Psoas muscle (tissue), 8 donors: ENCODE measurements at places on chromosomes 12 and 14.
A peak's percentile ranks its signal among the peaks of the same experiment; 100 is the strongest.

- no peak for DNase-seq
Measured at GRCh38 chr12:120997448-120997847, 18.8 kb downstream of the C12orf43 start.

GRCh38 chr12:79366374-79366773 lies 324.4 kb downstream of the PAWR start:
- no peak for DNase-seq

- DNase-seq: no peak
Measured at GRCh38 chr12:23221066-23221465, 596.1 kb downstream of the ETNK1 start.

- no peak for DNase-seq
Measured at GRCh38 chr14:95261616-95262510, 57.8 kb downstream of the CLMN start.

GRCh38 chr12:91627225-91627624 lies 444.6 kb upstream of the DCN start:
- no peak for DNase-seq

- DNase-seq: no peak
Measured at GRCh38 chr12:26823390-26823789, 9.6 kb downstream of the ITPR2 start.

DNA sequence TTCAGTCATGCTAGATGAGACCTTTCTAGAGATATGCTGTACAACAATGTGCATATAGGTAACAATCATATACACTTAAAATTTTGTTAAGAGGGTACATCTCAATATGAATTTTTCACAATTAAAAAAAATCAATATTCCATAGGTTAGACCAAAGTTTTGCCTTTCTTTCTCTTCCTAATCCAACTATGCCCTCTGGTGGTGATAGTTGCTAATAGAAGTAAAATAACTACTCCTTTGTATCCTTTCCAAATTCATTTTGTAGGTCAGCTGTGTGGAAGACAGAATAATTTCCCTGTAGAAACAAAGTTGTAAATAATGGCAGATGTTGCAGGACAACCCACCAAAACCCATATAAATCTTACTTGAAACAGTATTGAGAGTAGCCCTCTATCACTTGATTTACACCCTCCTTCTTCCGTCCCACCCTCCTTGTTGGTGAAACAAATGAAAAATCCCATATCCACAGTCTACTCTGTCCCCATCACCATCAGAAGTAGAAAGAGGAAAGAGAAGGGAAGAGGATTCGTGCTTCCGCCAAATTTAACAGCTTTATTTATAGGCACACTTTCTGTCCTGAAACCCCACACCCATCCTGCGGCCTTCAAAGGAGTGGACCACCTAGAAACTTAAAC lies 34.2 kb upstream of the KICS2 start:
- DNase-seq: no peak

GRCh38 chr12:67589078-67589477 lies 59.5 kb upstream of the DYRK2 start:
- no peak for DNase-seq

GRCh38 chr14:22472935-22473854 lies 115.8 kb downstream of the DAD1 start:
- DNase-seq: no peak

DNA sequence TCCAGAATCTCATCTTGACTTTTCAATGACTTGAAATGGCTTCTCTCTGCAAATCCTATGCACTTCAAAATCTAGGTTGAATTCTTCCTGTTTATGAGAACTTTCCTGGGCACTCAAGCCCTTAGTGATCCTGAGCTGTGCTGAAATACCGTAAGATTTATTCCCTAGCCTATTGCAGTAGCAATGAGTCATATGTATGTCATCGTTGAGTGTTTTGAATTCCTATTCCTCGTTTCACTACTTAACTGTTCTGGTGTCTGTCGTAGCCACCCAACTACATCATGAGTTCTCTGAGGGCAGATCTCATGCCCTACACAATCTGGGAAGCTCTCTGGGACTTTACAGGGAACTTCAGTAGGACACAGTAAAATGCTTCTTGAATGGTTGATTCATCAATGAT lies 190.8 kb upstream of the TMEM132C start:
- DNase-seq: no peak

- DNase-seq: no peak
Measured at GRCh38 chr14:83071888-83072501, 1538.3 kb upstream of the SEL1L start.

GRCh38 chr12:21815306-21816062 lies 41.0 kb upstream of the KCNJ8 start:
- no peak for DNase-seq

DNA sequence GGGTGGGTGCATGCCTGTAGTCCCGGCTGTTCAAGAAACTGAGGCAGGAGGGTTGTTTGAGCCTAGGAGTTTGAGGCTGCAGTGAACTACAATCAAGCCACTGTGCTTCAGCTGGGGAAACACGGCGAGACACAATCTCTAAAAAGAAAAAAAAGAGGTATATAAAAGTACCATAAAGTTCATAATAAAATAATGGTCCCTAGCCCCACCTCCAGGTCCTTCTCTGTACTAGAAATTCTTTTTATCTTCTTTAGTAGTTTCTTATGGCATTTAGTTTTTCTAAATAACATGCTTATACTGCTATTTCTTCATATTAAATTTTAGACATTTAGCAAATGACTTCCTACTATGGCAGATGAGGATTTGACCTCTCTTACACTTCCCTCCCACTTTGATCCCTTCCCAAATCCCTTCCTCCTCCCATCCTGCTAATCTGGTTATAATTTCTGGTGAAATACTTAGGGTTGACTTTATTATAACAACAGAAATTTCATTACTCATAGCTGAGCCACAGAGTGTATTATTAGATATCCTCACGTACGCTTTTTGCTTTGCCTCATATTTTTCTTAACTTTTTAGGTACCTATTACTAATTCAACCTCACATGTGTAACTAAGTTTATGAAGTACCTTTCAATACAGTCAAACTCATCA lies 94.7 kb downstream of the SLC41A2 start:
- no peak for DNase-seq

DNA sequence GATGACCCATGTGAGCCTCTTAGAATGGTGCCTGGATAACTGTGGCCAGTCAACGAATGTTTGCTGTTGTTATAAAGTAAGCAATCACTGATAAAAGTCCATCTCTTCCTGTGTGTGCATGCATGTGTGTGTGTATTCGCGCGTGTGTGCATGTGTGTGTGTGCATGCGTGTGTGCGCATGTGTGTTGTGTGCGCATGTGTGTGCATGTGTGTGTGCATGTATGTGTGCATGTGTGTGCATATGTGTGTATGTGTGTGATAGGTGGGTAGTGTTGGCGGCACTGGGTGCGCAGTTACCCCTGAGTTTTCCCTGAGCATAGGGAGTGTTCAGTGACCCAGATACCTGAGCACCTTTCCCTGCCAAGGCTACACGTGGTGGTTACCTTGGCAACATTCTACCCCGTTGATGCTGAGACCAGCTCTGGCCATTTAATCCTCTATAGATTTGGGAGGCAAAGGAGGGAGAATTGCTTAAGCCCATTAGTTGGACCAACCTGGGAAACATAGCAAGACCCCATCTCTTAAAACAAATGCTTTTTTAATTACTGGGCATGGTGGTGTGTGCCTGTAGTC lies 137.8 kb downstream of the SLC15A4 start:
- DNase-seq: no peak

DNA sequence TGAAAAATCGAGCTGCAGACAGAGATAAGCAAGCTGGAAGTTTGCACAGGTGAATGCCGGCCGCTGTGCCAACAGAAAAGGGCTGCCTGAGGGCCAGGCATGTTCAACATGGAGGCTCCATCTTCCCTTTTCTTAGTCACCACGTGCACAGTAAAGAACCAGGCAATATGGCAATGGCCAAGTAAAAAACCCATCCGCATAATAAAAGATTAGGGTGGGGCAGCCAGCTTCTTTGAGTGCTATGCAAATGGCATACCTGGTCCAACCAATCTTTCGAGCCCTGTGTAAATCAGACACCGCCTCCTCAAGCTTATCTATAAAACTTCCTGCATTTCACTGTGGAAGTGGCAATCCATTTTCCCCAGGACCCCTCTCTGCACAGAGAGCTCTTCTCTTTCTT lies 16.7 kb downstream of the PNP start:
- DNase-seq: no peak

DNA sequence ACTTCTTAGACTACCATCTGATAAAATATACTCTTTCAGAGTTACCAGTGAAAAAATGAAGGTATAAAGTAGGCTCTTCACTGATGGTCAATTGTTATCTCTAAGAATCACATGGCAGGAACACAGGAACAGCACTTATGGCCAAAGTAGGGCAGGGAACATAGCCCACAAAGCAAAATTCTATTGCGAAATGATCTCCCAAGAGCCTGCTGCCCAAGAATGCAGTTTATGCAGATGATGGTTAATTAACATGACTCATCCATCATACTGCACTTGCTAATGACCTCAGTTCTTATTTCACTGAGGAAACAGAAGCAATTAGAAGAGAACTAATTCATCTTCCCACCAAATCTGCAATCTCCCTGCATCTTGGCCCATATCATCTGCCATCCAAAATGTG lies 133.8 kb downstream of the SLC2A13 start:
- no peak for DNase-seq

- no peak for DNase-seq
Measured at GRCh38 chr12:13257356-13257875, 60.9 kb downstream of the EMP1 start.

- DNase-seq: no peak
Measured at GRCh38 chr14:103742499-103743255, 27.1 kb downstream of the ZFYVE21 start.

- peak; percentile 38 for DNase-seq
Measured at GRCh38 chr12:1835211-1836131, 15.1 kb downstream of the LRTM2 start.

- DNase-seq: no peak
Measured at GRCh38 chr12:63994704-63995103, 150.2 kb downstream of the SRGAP1 start.

DNA sequence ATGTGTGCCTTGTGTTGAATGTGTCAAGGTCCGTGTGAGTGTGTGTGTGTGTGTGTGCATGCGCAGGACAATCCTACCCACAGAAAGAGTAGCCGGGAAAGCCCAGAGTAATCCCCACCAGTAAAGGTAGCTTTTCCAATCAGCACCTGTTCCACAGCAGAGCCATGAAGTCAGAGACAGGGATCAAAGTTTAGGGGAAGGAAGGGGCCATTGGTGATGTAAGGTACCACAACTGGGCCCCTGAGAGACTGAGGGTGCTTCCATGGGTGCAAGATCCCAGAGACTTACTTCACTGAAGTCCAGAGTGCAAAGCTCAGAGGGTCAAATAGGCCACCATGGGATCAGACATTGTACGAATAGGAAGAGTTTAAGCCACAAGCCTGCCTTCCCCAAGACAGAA lies 20.5 kb downstream of the OR10P1 start:
- DNase-seq: no peak

GRCh38 chr14:34254031-34254430 lies 208.0 kb downstream of the SPTSSA start:
- no peak for DNase-seq

GRCh38 chr12:102051431-102051965 lies 10.3 kb downstream of the WASHC3 start:
- DNase-seq: no peak

- no peak for DNase-seq
Measured at GRCh38 chr12:81095501-81096232, 17.8 kb downstream of the ACSS3 start.

DNA sequence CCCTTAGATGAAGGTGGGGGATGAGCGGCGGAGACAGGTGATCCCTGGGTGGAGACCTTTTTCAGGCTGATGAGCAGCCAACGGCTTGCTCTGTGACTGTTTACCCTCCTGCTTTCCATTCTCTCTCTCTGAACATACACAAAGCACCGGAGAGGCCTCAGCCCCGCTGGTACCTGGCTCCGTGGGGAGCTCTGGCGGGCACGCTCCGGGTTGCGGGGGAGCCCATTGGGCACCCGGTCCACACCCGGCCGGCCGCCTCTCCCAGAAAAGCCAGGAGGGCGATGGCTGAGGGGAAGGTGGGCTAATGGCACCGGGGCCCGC lies 545 bp downstream of the SMARCC2 start:
- DNase-seq: no peak

DNA sequence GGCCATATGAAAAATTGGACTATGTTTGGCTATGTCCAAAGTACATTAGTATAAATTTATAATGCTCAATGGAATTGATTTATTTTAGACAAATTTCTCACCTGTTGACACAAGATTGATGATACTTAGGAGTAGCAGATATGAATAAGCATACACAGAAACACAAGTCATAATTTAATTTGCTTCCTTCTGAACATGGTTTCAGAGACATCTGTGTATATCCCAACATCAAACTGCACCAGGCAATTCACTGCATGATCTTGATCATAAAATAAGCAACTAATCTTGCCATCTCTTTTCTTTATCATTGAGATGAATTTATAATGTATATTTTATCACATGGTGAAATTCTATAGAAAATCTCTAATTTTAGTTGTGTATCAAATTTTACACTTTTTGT lies 3.8 kb downstream of the CLECL1 start:
- DNase-seq: no peak

DNA sequence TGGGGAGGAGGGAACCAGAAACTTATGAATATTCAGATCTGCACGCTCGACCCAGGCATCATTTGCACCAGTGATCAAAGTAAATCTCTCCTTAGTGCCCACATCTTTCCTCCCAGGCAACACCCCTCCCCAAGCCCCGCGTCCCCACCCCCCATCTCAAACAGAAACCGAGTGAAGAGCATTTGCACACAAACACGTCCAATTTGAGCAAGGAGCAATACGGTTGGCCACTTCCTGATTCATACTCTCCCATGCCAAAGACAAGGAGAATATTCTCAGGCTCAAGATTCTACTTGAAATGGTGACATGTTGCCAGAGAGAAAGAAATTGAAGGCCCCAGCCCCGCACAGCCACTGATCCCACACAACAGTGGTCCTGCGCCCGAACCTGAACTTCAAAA lies 7.1 kb downstream of the FOXN3 start:
- no peak for DNase-seq

DNA sequence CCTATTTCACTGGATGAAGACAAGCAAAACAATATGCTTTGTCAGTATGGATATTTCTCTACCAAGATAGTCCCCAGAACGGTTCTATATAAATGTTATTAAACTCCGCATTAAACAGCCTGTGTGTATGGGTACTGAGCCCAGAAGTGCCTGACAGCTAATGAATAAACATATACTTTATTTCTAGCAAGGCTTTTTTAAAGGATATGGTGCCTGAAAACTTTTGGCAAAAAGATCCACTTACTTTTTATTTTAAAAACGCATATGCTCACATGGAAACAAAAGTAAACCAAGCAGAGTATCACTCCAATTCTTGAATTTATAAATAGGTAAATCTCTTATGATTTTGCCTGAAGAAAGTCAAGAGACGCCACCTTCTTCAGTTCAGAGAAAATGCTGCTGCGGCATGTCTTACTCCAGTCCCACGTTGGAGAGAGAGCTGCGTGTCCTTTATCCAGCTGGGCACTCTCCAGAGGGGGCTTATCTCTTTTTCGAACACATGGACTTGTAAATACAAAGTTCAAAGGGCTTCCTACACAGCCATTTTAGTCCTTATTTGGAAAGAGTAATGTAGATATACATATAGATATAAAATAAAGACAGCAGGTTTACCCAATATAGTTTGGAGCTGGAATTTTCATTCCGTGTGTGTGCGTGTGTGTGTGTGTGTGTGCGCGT lies 264.2 kb downstream of the ADAMTS20 start:
- DNase-seq: no peak
